Ovary (tissue), 10 donors: ENCODE measurements at places on chromosomes 6 and 20. TPM values are rescaled to one million over a fixed set of nuclear protein-coding genes. Genes with fewer than 3 reads are reported as not detected.
A peak's percentile ranks its signal among the peaks of the same experiment; 100 is the strongest.

- no peak for DNase-seq
Observed at GRCh38 chr6:153668758-153669157, 370.3 kb upstream of the OPRM1 start.

FBXO30 gene
- polyA plus RNA-seq: 6.9 TPM

- no peak for DNase-seq
Observed at GRCh38 chr6:129583866-129584265, 126.1 kb downstream of the ARHGAP18 start.

OR12D3 gene
- not detected for polyA plus RNA-seq

LGSN gene
- not detected for polyA plus RNA-seq

- DNase-seq: no peak
Observed at GRCh38 chr20:44273231-44274215, 26.4 kb downstream of the GDAP1L1 start.

GRCh38 chr6:96786336-96786735 lies 50.9 kb downstream of the GPR63 start:
- DNase-seq: no peak

DNA sequence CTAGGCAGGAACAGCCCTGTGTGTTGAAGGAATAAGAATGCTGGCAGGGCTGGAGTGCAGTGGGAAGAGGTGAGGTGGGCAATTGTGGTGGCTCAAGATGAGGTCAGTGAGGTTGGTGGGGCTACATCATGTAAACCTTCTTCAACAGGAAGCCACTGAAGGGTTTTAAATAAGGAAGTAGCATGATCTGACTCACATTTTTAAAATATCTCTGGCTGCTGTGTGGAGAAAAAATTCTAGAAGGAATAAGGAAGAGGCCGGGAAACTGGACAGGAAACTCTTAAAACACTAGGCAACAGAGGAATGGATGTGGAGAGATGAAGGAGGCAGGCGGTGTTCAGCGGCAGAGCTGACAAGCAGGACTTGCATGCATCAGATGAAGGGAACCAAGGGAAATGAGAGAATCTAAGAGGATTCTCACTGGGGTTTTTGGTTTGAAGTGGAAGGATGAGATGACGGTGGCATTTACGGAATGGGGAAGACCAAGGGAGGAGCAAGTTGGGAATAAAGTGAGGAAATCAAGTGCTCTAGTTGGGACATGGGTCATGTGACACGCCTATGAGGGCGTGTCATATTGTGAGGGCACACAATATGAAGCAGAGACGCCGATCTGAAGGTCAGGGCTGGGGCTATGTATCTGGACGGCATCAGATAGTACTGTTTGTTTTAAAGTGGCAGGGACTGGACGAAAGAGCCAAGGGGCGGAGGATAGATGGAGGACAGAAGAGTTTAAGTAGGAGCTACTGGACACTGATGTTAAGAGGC lies 18.2 kb downstream of the TMEM242 start:
- DNase-seq: no peak

- no peak for DNase-seq
Observed at GRCh38 chr6:160273196-160273595, 14.6 kb upstream of the SLC22A2 start.

- no peak for DNase-seq
Observed at GRCh38 chr6:925656-926213, 232.8 kb upstream of the EXOC2 start.

GRCh38 chr6:166470029-166470862 lies 87.5 kb upstream of the MPC1 start:
- DNase-seq: no peak

IRF4 gene
- 1.5 TPM for polyA plus RNA-seq

- no peak for DNase-seq
Observed at GRCh38 chr20:23939641-23940040, 48.9 kb downstream of the GGTLC1 start.

GRCh38 chr6:155031091-155031490 lies 36.0 kb downstream of the TIAM2 start:
- DNase-seq: no peak

GRCh38 chr6:44131892-44132291 lies 4.5 kb downstream of the TMEM63B start:
- DNase-seq: no peak

DNA sequence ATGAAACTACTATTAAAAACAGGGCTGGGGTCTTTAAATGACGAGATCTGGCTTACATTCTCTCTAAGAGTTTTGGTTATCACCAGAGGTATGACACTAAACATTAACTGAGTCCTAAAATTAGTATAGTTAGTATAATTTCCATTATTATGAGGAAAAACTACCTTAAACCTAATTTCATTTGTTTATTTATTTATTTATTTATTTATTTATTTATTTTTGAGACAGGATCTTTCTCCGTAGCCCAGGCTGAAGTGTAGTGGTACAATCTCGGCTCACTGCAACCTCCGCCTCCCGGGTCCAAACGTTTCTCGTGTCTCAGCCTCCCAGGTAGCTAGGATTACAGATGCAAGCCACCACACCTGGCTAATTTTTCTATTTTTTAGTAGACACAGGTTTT lies 85.5 kb downstream of the RNGTT start:
- DNase-seq: no peak

OR2H1 gene
- not detected for polyA plus RNA-seq

SIRPA gene
- 15.7 TPM for polyA plus RNA-seq

- DNase-seq: no peak
Observed at GRCh38 chr6:8030920-8031319, 33.3 kb downstream of the BLOC1S5 start.

BPI gene
- polyA plus RNA-seq: 2.4 TPM

GRCh38 chr20:25856256-25856884 lies 159.7 kb upstream of the ZNF337 start:
- DNase-seq: no peak

DNA sequence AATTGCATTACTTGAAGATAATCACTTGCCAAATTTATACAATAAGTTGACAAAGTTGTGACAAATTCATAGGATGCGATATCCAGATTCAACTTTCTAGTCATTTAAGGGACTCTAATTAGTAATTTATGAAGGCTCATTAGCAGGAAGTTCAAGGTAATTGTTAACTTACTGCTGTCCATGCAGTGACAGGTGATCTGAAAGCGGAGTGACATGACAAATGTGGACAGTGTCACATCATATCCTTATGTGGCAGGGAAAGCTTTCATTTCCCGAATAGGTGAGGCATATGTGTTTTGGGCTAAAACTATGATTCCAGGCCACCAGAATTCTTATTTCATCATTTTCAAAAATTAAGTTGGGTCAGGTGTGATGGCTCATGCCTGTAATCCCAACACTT lies 115.9 kb upstream of the BMP2 start:
- no peak for DNase-seq

GRCh38 chr6:9487128-9487527 lies 927.7 kb downstream of the TFAP2A start:
- DNase-seq: no peak

PDYN gene
- not detected for polyA plus RNA-seq

OXT gene
- 0.86 TPM for polyA plus RNA-seq

GRCh38 chr6:134339216-134339615 lies 21.3 kb upstream of the SGK1 start:
- no peak for DNase-seq

DNA sequence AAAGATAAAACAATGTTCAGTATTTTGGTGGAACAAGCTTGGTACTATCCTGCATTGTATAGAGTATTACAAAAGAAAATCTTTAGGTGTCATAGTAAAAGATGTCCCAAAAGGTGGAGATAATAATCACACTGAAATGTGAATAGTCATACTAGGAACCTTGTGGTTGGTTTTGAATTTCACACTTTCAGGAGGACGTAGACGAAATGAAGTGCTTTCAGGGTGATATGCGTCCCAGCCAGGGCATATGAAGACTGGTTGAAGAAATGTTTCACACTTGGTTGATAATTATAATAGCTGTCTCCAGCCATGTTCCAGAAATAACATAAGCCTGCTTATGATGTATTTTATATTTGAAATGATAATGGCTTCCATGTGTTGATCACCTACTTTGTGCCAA lies 60.4 kb downstream of the SCAND1 start:
- DNase-seq: no peak

GRCh38 chr20:1184638-1185315 lies at the start of gene TMEM74B:
TMEM74B (minus strand) TSS chr20:1184981; CDS start chr20:1183801, 1,180 bp downstream.
- no peak for DNase-seq

- peak; percentile 72 for DNase-seq
Observed at GRCh38 chr6:36984581-36985416, 1.2 kb downstream of the MTCH1 start.

DNA sequence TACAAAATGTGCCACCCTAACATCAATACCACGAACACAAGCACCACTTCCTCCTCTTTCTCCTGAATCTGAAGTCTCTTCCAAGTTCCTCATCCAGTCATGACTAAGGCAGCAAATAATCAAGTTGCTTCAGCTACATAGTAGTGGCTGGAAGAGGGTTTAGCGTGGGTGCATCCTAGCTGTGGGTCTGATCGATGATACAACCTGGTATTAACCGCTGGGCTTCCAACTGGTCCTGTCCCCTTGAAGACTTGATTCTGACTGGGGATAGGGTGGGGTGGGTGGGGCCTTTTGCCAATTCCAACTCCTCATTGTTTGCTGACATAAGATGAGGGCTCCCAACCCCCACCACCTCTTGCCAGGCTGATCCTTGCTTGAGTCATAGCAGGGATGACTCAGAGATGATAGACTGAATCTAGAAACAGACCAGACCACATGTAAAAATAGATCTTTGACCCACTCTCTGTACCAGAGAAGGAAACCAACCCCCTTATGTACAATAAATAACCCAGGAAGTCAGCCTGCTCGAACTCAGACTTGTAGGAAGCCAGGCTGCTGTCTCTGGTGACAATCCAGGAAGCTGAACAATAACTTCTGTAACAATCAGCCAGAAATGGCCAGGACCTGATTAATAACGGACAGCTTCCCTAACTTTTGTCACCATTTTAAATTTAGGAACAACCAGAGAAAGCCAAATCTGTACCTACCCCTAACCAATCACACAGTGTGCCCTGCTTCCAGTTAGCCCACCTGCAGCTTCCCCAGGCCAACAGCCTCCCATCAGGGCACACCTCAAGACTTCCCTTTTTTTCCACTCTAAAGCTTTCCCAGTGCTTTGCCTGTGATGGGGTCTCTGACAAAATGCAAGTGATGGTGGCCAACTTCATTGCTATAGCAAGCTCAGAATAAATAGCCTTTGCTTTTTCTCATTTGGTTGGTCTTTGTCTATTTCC lies 68.9 kb upstream of the FAM184A start:
- peak; percentile 37 for DNase-seq

LINC00237 gene
- not detected for polyA plus RNA-seq

- no peak for DNase-seq
Observed at GRCh38 chr6:10276106-10276505, 138.8 kb downstream of the TFAP2A start.

SLC22A3 gene
- polyA plus RNA-seq: 13.5 TPM

DNA sequence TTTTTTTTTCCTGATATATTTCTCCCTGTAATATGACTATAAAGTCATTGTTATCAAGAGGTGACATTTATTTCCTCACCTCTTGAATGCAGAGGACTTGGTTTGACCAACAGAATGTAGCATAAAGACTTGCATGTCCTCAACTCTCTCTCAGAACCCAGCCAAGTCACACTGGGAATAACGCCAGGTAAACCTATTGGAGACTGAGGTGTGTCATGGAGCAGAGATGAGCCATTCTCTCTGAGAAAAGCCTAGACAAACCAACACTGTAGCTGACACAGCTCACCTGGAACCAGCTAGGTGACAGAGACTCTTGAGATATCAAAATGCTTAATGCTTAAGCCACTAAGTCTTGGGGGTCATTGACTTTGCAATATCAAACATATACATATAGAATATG lies 533.6 kb downstream of the HAO1 start:
- DNase-seq: no peak
